ENCODE measurements at places on chromosomes 6 and 20.

DNA sequence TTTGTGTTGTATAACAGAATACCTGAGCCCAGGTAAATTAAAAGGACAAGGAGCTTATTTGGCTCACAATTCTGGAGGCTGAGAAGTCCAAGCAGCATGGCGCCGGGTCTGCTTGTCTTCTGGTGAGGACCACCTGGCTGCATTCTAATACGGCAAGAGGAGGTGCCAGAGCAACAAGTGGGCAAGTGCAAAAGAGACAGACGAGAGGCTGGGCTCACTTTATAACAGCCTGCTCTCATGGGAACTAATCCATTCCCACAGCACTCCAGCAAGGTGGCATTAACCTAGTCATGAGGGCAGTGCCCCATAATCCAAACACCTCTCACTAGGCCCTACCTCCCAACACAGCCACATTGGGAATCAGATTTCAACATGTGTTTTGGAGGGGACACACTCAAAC lies 12.9 kb downstream of the PACSIN1 start:
- no peak for DNase-seq

- DNase-seq = no peak
These were observed 39.6 kb downstream of the SCP2D1 start for GRCh38 chr20:18853216-18853615.

DNA sequence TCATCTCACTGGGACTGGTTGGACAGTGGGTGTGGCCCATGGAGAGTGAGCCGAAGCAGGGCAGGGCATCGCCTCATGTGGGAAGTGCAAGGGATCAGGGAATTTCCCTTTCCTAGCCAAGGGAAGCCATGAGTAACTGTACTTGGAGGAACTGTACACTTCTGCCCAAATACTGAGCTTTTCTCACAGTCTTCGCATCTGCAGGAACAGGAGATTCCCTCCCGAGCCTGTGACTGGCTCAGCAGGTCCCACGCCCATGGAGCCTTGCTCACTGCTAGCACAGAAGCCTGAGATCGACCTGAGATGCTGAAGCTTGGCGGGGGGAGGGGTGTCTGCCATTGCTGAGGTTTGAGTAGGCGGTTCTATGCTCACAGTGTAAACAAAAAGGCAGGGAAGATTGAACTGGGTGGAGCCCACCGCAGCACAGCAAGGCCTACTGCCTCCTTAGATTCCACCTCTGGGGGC lies 10.4 kb upstream of the CALHM5 start:
- no peak for DNase-seq

DNA sequence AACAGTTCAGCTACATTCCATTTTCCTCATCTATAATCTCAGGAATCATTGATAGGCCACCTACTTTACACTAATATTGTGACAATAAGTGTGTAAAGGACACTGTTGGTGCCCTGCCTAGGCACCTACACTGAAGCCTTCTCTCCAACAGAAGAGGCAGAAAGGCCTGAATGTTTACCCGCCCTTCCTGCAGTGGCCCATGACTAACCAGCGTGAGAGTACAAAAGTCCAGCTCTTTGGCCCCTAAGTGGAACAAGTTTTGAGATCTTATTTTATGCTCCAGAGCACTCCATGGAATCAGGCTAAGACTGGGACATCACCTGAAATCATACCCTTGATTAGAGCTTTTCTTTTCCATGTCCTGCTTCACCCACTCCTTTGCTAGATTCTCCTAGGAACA lies 359.7 kb downstream of the ARHGAP18 start:
- no peak for DNase-seq

GRCh38 chr6:157667211-157668008 lies 155.6 kb upstream of the SNX9 start:
- DNase-seq = peak; percentile 70

- DNase-seq = no peak
These were observed 75.8 kb upstream of the MRPS10 start for GRCh38 chr6:42293386-42293977.

- DNase-seq = no peak
These were observed 97.5 kb downstream of the CDH26 start for GRCh38 chr20:60055740-60056139.

- no peak for DNase-seq
These were observed 475.3 kb upstream of the NRSN1 start for GRCh38 chr6:23650676-23651075.

DNA sequence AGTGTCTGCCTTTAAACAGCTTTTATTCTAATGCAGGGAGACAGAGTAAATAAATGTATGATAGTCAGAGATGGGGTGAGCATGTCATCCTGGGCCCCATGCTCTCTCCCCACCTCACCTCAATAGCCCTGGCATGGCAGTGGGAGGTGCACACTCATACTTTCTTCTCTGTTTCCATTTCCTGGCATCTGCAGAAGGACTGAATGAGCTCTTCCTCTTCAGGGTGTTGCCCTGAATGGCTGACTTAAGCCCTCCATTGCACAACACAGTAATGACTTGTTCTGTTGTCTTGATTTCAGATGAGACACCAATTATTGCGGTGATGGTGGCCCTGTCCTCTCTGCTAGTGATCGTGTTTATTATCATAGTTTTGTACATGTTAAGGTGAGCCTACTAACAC lies 57.0 kb upstream of the GNRH2 start:
- no peak for DNase-seq

DNA sequence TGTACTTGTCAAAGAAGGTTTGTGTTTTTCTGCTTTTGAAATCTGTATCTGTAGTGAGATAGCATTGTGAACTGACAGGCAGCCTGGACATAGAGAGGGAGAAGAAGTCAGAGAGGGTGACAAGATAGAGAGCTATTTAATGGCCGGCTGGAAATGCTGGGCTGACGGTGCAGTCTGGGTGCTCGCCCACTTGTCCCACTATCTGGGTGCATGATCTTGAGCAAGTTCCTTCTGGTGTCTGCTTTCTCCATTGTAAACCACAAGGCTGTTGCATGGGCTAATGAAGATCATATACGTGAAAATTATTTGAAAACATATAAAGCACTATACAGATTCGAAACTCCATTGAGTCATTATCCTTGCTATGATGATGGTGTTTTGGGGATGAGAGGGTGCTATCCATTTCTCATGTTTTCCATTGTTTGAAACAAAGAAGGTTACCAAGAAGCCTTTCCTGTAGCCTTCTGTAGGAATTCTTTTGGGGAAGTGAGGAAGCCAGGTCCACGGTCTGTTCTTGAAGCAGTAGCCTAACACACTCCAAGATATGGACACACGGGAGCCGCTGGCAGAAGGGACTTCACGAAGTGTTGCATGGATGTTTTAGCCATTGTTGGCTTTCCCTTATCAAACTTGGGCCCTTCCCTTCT lies 18.4 kb downstream of the CD83 start:
- DNase-seq = no peak

GRCh38 chr6:87702589-87702945 lies 534 bp upstream of the AKIRIN2 start:
- no peak for DNase-seq

- no peak for DNase-seq
These were observed 162.4 kb upstream of the AGPAT4 start for GRCh38 chr6:161436106-161436876.

GRCh38 chr6:165799391-165800153 lies 136.5 kb upstream of the PDE10A start:
- DNase-seq = no peak

DNA sequence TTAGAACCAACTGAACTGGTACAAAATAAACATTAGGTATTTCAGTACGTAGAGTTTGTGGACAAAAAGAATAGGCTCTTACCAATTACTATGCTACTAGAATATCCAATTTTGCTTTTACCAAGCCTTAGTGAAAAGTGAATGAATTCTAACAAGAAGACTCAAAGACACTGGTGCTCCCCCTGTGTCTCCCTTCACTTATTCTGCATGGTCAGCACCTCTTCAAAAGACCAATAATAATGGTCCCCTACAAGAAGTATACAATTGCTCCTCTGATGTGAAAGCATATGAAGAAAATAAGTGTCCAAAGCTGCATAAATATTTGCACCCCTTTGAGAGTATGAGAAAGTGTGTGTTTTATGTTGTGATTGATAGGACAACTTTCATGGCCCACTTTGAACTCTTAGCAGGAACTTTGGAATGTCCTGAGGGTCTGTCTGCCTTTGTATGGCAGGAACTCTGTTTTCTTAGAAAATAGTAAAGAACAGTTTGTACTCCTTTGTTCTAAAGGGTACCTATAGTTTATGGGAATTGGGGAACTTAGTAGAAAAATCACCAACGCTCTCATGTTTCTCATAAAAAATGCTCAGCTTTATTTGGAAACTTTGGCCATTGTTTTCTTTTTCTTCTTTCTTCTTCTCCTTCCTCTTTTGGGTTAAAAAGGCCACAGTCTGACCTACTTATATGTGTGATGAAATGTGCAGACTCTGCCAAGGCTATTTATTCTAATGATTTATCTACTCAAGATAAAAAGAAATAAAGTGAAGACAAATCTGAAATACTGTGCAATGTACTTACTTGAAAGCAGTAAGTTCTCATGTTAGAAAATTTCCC lies 352.4 kb downstream of the LAMA2 start:
- DNase-seq = no peak

Measured in mesothelial cell of epicardium (in vitro differentiated cells).